ENCODE measurements at places on chromosomes 5 and 9.

DNA sequence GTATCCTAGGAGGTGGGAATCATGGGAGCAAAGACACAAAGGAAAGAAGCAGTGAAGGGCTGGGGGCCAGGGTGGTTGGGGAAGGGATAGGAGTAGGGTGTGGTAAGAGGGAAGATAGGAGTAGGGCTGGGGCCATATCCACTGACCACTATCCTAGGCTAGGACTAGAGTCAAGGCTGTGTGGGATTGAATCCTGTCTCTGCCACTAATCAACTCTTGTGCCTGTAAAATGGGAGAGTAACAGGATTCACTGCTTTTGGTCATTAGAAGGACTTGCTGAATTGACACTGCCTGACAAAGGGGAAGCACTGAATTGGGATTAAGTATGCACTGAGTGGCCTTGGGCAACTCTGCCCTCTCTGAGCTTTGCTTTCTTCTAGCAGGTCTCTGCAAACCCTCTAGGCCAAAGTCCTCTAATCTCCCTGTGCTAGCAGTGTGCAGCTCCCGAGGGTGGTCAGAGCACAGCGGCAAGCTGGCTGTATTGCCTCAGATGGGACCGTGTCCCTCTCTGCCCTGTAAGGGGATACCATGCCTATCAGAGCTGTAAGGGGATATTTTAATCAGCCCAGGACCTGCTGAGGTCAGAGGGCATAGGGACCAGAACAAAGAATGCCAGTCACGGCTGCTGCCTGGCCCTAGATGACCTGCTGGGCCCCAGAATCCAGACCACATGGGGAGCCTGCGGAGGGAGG lies 12.4 kb upstream of the DAB2IP start:
- no peak for DNase-seq

DNA sequence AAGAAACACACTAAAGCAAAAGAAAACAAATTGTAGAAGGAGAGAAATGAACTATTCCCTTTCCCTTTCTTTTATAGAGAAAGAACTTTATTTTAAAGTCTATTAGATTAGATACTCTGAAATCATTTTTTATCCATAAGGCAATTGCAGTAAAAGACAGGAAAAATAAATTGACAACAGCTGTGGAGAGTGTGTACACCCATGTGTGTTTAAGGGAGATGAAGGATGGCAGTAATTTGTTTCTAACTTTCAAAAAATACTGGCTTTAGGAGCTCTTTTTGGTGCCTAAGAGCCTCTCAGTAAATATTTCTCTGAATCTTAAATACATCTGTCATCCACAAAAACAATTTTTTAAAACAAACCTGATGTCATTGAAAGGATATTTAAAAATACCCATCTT lies 18.3 kb upstream of the ARL14EPL start:
- no peak for DNase-seq

DNA sequence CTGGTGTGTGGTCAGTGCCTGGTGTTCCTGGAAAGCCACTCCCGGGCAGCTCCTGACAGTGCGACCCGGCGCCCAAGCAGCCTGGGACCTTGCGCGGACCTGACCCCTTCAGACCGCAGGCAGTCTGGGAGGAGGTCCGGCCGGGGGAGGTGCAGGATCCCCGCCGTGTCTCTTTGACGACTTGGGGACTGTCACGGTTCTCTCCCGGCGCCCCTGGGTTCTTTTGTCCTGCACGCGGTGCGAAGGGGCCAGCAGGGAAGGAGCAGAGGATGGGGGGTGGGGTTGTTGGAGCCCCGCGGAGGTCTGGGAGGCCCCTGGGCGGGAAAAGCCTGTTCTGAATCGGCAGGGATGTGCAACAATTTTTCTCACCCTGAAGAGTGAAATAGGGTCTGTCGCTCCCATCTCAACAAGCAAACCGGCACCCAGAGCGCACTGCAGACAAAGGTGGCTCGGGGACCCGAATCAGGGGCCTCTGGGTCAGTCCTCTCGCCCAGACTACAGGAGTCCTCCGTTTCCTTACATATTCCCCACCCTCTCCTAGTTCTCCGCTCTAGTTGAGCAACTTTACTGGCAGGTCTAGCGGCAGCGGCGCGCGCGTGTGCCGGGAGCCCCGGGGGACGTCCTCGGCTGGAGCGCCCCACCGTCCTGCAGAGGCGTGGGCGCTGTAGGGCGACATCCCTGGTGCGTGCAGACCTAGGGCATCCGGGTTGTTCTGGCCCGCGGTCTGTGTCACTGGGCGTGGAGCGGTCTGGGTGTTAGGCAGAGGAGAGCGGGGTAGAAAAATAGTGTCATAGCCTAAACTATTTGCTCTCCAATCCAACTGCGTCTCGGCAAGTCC lies 1.2 kb downstream of the VCAN start:
- DNase-seq, result peak; percentile 27

GRCh38 chr5:72599519-72600370 lies 92.5 kb upstream of the ZNF366 start:
- DNase-seq, result no peak

DNA sequence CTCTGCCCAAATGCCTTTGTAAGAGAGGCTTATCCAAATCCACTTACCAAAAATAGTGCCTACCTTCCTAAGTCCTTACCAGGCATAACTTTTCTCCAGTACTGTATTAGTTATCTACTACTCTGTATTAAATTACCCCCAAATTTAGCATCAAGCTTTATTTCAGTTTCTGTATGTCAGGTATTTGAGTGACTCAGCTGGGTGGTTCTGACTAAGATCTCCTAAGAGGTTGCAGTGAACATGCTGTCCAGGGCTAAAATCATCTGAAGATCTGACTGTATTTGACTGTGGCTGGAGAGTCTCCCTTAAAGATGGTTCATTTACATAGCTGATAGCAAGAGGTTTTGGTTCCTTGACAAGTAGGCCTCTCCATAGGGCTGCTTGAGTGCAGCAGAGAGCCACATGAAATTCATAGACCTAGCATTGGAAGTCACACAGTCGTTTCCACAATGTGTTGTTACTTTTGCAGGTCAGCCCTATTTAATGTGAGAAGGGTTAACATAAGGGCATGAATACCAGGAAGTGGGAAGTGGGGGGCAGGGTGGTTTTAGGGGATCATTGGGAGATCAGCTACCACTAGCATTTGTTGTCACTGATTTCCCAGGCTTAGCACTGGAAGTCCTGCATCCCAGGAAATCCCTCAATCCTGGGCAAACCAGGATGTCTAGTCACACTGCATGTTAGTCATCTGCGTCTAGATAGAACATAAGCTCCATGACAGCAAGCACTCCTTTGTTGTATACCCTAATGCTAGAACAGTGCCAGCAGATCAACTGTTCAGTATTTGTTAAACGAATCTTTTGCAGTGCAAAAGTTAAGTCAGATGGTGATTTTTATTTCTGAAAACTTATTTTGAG lies 2.0 kb upstream of the ZNF622 start:
- no peak for DNase-seq

DNA sequence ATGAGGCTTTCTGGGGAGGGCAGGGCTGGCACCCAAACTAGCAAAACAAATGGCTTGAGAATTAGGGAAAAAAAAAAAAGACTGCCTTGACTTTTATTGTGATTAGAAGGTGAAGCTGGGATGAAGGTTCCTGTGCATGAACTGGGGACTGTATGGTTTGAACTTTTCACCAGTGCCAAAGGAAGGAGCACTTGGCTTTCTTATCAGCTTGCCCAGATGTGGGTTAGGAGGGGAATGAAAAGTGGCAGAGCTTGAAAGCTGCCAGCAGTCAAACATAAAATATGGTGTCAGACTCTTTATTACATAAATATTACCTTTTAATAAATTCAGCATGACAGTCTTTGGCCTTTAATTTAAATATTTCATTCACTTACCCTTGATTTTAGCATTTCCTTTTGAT lies 182.5 kb downstream of the PSAT1 start:
- no peak for DNase-seq

- DNase-seq, result no peak
These were observed 59.2 kb downstream of the MEGF9 start for GRCh38 chr9:120655005-120655622.

DNA sequence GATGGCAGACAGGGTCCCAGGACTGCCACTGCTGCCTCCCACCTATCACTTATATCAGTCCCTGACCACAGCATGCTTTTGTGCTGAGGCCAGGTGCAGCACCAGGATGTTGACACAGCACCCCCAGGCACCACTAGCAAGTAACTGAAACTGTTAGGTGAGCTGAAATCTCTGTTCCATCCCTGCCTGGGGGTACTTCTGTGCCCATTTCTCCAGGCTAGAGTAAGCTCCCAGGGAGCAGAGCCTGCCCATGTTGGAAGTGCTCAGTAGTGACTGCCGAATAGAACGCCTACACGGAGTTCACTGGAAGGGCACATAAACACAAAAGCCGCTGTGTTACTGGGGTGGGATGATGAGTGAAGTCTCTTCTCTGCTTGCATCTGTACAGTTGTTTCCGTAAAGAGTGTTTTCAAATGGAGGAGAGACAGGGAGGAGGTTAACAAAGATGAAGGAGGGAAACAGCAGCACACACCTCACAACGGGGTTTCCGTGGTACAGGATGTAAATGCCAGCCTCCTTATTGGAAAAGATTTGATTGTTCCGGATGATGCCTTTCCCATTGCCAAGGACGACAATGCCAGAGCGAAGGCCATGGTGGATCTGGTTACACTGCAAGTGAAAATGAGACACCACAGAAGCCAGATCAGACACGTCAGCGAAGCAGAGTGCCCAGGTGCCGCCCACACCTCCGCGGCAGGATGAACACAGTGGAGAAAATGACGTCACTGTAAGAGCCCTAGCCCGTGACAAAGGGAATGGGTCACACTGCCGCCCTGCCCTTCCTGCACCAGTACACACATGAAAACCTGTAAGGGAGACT lies 43.1 kb downstream of the POLR1E start:
- DNase-seq, result peak; percentile 58

GRCh38 chr5:107389775-107390148 lies 281.0 kb downstream of the EFNA5 start:
- no peak for DNase-seq

- DNase-seq, result no peak
These were observed 13.0 kb downstream of the RGS7BP start for GRCh38 chr5:64518793-64519192.

GRCh38 chr5:71695071-71695470 lies 24.0 kb upstream of the CARTPT start:
- DNase-seq, result no peak

DNA sequence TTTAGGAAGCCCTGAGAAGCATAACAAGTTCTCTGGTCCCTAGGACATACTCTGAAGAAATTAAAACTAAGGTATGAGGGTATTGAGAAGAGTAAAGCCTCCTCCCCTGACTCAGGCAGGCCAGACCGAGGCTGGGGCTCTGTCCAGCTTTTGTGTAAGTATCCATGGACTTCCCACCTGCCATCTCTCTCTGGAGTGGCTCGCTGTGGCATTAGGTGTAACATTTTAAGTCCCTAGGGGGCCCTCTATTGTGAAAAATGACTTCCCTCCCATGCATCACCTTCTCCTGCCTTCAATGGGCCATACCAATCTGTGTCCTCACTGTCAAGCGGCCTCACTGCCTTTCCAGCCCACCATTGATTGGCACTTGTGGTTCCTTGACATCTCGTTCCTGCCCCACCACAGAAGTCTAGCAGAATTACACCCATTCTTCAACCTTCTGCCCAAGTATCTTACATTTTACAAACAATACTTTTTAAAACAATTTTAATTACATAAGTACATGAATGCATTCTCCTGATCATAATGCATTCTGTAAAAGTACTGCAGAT lies 205.5 kb downstream of the SLIT3 start:
- no peak for DNase-seq

GRCh38 chr9:19927560-19927959 lies 138.7 kb upstream of the SLC24A2 start:
- DNase-seq, result no peak

GRCh38 chr5:24693609-24694008 lies 48.8 kb upstream of the CDH10 start:
- DNase-seq, result no peak

- no peak for DNase-seq
These were observed 27.9 kb upstream of the TLE1 start for GRCh38 chr9:81717061-81717746.

DNA sequence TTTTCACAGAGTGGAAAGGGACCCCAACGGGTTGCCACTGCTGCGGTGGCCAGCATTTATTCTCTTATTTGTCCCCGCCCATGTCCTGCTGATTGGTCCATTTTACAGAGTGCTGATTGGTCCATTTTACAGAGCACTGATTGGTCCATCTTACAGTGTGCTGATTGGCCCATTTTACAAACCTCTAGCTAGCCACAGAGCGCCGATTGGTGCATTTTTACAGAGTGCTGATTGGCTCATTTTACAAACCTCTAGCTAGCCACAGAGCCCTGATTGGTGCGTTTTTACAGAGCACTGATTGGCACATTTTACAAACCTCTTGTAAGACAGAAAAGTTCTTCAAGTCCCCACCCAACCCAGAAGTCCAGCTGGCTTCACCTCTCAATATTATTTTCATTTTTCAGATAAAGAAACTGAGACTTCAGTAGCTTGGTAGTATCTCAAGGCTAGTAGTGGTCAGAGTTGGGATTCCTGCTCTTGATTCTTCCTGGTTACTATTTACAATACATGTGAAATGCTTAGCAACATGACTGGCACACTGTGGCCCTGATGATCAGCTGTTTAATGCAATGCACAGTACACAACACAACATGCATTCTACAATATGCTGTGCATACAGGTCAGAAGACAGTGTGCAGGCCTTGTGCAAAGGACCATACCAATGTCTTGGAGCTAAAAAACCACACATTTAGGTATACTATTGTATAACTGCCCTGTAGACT lies 63.6 kb upstream of the BOD1 start:
- no peak for DNase-seq

GRCh38 chr5:1502046-1502736 lies 21.6 kb downstream of the LPCAT1 start:
- DNase-seq, result peak; percentile 70

DNA sequence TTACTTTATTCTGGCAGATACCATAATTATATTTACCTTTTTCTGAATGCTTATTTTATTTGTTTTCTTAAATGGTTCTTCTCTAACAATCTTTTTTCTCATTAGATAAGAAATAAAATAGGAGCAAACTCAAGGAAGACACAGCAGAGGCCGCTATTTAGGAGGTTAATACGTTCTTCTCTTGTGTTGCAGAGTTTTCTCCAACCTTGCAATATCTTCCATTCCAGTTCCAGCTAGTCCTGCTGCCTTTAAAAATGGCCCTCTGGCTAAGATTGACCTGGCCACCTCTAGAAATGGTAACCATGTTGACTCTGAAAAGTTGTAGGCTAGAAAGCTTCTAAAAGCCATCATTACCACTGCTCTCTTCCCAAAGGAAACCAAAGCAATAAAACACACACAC lies 718.8 kb downstream of the MAT2B start:
- no peak for DNase-seq

- DNase-seq, result no peak
These were observed 193.7 kb downstream of the BRINP1 start for GRCh38 chr9:119175581-119175980.

GRCh38 chr9:109639674-109640579 lies 140.1 kb upstream of the PALM2AKAP2 start:
- DNase-seq, result no peak

Measured in CD4-positive, alpha-beta T cell (primary cell).